ENCODE measurements at places on chromosomes 6 and 20.

- DNase-seq = no peak
Observed at GRCh38 chr20:38609815-38610214, 8.2 kb downstream of the ARHGAP40 start.

- DNase-seq = no peak
Observed at GRCh38 chr6:101394936-101395335, 1.4 kb downstream of the GRIK2 start.

DNA sequence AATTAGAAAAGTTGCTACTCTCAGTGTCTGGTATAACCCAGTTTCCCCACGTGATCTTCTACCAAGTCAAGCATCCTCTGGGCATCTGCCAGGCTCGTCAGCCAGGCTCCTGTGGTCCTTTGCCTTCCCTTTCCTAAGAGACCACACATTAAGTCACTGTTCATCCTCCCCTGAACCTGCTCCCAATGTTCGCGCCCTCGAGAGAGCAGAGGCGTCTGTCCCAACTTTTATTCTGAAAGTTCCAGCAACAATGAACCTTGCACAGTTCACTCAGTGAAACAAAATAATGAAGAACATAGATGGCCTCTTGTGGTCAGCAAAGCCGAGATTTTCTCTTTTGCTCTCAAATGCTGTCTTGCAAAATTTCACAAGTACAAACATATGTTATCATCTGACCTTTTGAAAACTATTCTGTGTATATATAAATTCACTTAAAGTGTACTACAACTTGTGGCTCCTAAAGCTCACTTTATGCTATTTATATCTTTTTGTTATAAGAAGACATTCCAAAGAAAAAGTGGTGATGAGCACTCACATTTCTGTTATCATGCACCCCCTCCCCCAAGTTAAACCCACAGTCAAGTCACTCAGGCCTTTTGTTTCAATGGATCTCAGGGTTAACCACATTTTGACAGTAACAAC is 39.2 kb upstream of the NHSL1 start:
- no peak for DNase-seq

GRCh38 chr20:63098195-63098810 is 91.5 kb upstream of the BHLHE23 start:
- DNase-seq = no peak

GRCh38 chr20:54843865-54844264 is 368.5 kb downstream of the DOK5 start:
- no peak for DNase-seq

- no peak for DNase-seq
Observed at GRCh38 chr6:113995634-113996033, 24.7 kb upstream of the HDAC2 start.

DNA sequence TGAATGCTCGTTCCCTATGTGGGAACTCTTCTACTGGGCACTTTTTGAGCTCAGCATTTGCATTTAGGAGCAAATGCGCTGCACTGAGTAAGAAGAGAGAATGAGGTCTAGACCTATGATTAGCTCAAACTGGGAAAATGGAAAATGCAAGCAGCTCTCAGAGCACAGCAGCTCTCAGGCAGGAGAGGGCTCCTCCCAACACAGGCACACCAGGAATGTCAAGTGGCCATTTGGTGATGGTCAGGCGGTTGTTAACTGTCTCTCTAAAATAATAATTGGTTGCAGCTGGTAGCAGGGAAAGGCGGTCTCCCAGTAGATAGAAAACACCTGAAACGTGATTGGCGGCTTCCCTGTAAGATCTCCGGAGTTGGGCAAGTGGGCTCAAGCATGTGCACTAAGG is 162.0 kb upstream of the ECI2 start:
- DNase-seq = no peak

GRCh38 chr20:8815208-8815607 is 253.7 kb upstream of the PLCB4 start:
- no peak for DNase-seq

DNA sequence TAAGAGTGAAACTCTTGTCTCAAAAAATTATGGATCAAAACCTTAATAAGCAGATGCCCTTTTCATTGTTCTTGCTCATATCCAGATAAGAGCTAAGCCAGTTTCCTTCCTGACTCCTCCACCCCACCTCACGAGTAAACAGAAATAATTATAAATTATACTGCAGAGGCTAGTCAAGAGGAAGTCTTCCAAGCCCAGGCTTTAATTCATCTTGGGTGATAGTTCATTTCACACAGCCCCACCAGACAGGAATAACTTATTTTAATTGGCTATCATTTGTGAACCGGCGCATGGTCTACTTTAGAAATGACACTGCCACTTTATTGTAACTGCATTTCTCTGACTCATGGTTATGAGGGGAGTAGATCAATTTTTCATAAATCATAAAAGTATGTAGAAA is 102.0 kb downstream of the BTBD3 start:
- DNase-seq = no peak

- DNase-seq = no peak
Observed at GRCh38 chr20:21270806-21271205, 32.3 kb upstream of the XRN2 start.

DNA sequence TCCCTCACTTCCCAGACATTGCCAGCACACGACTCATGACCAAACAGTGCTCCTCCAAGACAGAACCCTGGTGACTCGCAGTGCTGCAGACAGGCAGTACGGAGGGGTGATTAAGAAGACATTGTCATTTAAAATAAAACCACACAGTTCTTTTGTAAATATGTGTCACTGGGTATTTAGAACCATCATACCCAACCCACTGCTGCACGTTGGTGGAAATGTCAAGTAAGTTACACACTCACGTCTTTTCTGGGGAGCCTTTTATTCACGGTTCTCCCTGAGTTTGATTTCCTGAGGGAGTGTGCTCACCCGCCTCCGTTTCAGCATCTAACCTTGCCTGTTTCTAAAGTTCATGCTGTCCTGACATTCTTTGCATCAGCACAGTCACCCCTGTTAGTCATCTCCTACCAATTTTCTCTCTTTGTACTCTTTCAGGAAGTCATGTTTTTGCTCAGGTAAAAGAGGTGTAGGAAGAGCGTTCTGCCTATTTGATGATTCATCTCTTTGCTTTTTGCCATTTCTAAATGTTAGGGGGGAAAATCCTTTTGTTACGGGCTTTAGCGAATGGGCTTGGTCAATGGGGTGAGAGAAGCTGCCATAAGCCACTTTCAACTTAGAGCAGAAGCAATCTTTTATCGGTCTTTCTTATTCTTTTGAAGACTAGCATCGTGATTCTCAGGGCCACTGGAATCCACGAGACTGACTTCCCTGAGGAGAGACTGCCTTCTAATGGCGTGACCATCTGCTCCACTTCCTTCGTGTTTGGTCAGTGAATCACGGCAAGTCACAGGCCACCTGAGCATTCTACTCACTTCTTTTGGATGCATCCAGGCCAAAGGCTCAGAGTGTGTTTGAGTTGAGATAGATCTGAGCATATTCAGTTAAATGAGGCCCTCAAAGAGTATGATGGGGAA is 512.8 kb upstream of the JARID2 start:
- peak; percentile 68 for DNase-seq

DNA sequence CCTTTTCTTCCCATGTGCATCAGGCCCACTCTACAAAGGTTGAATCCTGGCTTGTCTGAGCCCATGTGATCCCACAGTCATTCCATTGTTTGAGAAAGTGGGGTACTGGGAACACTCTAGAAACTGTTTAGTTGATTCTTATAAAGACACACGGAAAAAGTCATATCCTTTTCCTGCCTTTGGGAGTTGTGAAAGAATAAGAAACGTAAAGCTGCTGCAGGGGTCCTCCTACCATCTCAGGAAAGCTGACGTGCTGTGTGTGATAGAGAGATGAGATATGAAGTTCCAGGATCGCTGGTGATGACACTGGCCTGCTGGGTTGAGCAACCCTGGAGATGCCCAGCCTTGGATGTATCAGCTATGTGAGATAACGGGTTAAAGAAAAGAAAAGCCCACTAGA is 21.3 kb upstream of the HLA-DRB5 start:
- DNase-seq = no peak

DNA sequence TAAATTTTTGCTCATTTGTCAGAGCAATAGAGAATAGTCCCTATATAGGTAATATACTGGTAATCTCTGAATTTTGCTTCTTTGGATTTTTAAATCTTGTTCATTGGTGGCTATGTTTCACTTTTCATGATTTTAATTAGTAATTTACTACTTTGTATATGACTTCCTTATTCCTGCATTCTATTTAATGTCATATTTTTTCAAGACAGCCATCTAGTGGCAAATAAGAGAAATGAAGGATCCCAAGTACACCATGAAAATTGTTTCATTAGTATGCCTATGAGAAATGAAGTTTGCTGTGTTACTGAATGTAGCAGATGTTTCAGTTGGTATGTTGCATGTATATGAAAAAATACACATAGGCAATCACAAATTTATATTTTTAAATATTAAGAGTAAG is 82.4 kb downstream of the ZNF292 start:
- no peak for DNase-seq

GRCh38 chr20:39019027-39019426 is 56.9 kb downstream of the DHX35 start:
- DNase-seq = no peak

GRCh38 chr6:89559487-89559886 is 79.1 kb downstream of the LYRM2 start:
- DNase-seq = no peak

GRCh38 chr6:38792356-38792755 is 77.2 kb downstream of the DNAH8 start:
- no peak for DNase-seq

DNA sequence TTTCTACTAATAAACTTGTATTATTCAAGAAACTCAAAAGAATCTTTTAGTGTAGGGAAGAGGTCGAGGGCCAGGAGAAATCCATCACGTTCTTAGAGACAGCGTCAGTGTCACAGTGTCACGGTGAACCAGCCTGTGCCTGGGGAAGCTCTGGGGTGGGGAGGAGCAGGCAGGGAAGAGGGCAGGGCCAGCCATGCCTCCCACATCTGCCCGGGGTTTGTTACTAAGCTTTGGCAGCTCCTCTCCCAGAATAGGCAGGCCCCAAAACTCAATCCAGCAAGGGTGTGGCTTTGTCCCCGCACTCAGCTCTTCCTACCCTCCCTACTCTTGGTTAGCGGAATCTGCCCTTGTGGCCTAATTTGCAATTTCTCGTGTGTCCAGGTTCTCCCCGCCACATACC is 72.9 kb downstream of the TCP11 start:
- no peak for DNase-seq

GRCh38 chr6:56526860-56527544 is 115.7 kb downstream of the DST start:
- no peak for DNase-seq

DNA sequence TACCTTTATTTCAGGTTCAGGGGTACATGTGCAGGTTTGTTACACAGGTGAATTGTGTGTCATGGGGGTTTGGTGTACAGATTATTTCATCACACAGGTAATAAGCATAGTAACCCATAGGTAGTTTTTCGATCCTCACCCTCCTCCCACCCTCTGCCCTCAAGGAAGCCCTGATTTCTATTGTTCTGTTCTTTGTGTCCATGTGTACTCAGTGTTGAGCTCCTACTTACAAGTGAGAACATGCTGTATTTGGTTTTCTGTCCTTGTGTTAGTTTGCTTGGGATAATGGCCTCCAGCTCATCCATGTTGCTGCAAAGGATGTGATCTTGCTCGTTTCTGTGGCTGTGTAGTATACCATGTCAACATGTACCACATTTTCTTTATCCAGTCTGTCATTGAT is 66.0 kb downstream of the STK4 start:
- DNase-seq = no peak

DNA sequence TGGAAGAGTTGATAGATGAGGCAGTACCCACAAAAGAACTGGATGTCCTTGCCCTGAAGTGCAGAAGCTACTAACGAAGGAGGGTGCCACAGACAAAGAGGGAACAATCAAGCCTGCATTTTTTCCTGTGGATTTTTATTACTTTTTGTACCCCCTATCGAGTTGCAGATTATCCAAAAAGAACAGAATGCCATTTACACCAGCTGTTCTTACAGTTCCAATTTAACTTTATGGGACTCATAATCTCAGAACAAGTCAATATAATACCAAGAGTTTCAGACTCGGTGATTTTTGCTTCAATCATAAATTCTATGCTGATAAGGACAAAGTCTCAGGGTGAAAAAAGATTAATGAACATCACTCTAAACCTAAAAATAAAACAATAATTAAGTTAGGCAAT is 4.0 kb upstream of the CNKSR3 start:
- DNase-seq = no peak

GRCh38 chr6:45488269-45488668 is 110.5 kb upstream of the SUPT3H start:
- no peak for DNase-seq

- DNase-seq = no peak
Observed at GRCh38 chr6:10482636-10483257, 38.4 kb upstream of the GCNT2 start.

GRCh38 chr20:4929686-4930397 is 71.5 kb downstream of the SLC23A2 start:
- DNase-seq = no peak

GRCh38 chr6:158011478-158011920 is 29.8 kb downstream of the SYNJ2 start:
- DNase-seq = no peak

- no peak for DNase-seq
Observed at GRCh38 chr6:92545861-92546260, 873.5 kb downstream of the EPHA7 start.

GRCh38 chr6:107098436-107099307 is 16.6 kb downstream of the BEND3 start:
- DNase-seq = no peak

GRCh38 chr6:145147559-145147958 is 587.8 kb downstream of the EPM2A start:
- DNase-seq = no peak

- no peak for DNase-seq
Observed at GRCh38 chr6:14858808-14859207, 387.1 kb upstream of the JARID2 start.

- no peak for DNase-seq
Observed at GRCh38 chr6:40695114-40695513, 108.0 kb upstream of the LRFN2 start.

DNA sequence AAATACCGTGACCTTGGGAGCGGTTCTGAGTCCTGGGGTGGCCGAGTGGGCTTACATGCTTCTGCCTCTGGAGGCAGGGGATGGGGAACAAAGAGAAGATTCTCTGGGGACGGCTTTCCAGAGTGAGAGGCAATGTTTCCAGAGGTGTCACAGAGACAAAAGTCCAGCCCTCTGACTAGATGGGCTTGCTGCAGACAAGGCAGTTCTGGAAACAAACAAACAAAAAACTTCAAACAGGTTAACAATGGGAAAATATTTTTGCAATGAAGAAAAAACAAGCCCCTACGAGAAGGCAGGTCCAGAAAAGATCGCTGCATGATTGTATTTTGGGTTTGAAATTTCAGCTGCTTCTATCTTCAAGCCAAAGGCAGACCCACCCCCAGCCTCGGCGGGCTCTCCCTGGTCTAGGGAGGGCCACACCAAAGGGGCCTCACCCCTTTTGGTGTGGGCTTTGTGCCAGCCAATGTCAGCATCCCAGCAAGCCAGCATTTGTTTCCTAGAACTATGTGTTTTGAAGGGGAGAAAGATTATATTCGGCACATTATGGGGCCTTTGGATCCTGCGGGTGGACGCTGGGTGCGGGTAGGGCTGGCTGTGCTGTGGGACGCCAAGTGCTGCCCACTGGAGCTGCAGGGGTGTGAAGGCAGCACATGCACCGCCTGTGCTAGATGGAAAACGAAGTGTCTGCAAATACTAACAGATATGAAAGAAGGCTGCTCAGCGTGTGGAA is 42.9 kb downstream of the RIOK1 start:
- no peak for DNase-seq

GRCh38 chr6:155604991-155605390 is 149.4 kb upstream of the NOX3 start:
- DNase-seq = no peak

- DNase-seq = peak; percentile 49
Observed at GRCh38 chr6:56851541-56852259, 103.2 kb upstream of the BEND6 start.

- DNase-seq = no peak
Observed at GRCh38 chr20:46031014-46031569, 2.1 kb downstream of the SLC12A5 start.

Data from activated naive CD8-positive, alpha-beta T cell treated with anti-CD3 and anti-CD28 coated beads for 36 hours (primary cell).